Colonic mucosa (tissue), 4 donors: ENCODE measurements at places on chromosomes 11 and 22. TPM values are rescaled to one million over a fixed set of nuclear protein-coding genes. Genes with fewer than 3 reads are reported as not detected.

GRCh38 chr11:36600180-36600579 is 2.1 kb upstream of the RAG2 start:
- no peaks in the 10 kb centered on the region for H3K4me1 ChIP-seq
- no peaks in the 10 kb centered on the region for H3K27me3 ChIP-seq
- DNase-seq = no peak

Gene OSBPL5
- 34.0 TPM for total RNA-seq

DNA sequence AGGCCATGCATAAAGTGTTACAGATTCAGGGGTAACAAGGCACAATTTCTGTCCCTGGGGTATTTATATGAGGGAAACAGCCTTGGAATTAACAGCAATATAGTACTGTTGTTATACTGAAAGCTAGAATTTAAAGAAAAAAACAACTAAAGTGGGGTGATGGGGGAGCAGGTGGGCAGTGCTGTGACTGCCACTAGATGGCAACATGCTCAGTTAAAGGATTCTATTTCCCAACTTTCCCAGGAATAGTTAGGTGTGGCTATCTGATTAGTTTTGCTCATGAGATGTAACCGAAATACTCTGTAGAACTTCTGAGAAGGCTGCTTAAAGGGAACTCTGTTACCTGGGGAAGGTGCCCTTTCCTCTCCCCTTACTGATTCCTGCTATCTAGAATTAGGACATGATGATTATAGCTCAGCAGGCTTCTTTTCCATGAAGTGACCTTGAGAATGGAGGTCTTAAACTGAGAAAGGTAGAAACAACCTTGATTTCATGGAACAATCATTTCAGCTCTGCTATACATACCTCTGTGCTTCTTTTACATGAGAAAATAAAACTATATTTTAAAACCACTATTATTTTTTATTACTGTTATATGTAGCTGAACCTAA is 102.6 kb downstream of the RELT start:
- H3K4me1 ChIP-seq = no peaks in the 10 kb centered on the region
- no peak overlapping the region for H3K27ac ChIP-seq
- H3K36me3 ChIP-seq = no peaks in the 10 kb centered on the region
- no peak overlapping the region for H3K4me3 ChIP-seq

- no peak overlapping the region for H3K27ac ChIP-seq
- no peaks in the 10 kb centered on the region for H3K27me3 ChIP-seq
- no peak overlapping the region for H3K4me3 ChIP-seq
- H3K4me1 ChIP-seq = no peaks in the 10 kb centered on the region
Measured at GRCh38 chr11:81301166-81301830, 1432.4 kb downstream of the FAM181B start.

DNA sequence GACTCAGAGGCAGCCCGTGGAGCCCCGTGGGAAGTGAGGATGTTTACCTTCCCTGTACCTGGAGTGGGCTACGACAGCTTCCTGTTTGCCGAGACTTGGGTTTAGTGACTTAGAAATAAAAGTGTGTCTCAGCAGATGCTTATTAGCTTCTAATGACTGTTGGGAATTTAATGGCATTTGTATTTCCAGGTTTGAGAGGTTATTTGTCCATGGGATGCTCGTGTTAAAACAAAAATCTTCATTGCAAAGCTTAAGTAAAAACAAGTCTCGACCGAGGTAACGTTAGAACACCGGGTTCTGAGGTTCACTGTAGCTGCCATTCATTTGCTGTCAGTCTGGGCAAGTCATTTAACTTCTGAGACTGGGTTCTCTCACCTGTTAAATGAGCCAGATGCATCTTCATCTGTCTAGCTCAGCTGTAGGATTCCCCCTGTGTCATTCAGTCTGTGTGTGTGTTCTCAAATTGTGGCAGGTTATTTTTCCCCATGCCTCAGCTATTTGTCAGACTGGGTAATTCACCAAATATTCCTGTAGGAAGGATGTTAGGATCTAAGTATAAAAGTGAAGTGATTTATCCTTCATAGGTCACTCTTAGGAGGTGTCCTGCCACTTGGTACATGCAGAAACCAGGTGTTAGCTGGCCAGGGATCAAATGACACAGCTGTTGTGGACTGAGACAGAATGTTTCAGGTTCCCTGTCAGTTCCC is 791 bp downstream of the EI24 start:
- H3K36me3 ChIP-seq = no peaks in the 10 kb centered on the region
- H3K27ac ChIP-seq = peak overlapping the region; percentile 64
- H3K4me3 ChIP-seq = peak overlapping the region; percentile 89
- peaks cover 6% of the 10 kb centered on the region for H3K4me1 ChIP-seq
- no peaks in the 10 kb centered on the region for H3K27me3 ChIP-seq
- no peak for DNase-seq

DNA sequence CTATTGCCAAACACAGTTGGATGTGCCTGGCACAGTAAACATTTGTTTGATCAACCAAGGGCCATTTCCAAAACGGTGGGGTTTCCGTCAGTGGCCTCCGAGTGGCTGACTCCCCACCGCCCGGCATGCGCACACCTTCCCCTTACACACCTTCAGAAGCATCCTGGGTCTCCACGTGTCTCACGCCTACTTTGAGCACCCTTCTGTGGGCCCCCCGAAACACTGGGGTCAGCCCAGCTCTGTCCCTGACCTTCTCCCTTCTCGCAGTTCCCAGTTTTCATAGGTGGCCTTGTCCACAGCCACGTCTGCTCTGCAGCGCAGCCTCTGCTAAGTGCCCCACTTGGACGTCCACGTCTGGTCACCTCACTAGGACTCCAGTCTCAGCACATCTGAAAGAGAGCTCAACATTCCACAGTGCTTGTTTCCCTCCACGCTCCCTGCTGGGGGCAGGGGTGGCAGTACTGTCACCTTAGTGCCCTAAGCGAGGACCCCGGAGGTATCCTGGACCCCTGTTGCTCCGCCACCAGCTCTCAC is 13.2 kb upstream of the SHANK2 start:
- H3K4me3 ChIP-seq = no peak overlapping the region
- H3K36me3 ChIP-seq = no peaks in the 10 kb centered on the region
- no peaks in the 10 kb centered on the region for H3K4me1 ChIP-seq
- H3K27ac ChIP-seq = no peak overlapping the region
- no peak for DNase-seq

- no peaks in the 10 kb centered on the region for H3K36me3 ChIP-seq
- H3K4me1 ChIP-seq = no peaks in the 10 kb centered on the region
- H3K27me3 ChIP-seq = no peaks in the 10 kb centered on the region
- no peak overlapping the region for H3K27ac ChIP-seq
Measured at GRCh38 chr11:96062134-96062533, 138.2 kb upstream of the MTMR2 start.

Gene SUSD2
- total RNA-seq = 1.2 TPM

Gene OR8A1
- total RNA-seq = not detected

DNA sequence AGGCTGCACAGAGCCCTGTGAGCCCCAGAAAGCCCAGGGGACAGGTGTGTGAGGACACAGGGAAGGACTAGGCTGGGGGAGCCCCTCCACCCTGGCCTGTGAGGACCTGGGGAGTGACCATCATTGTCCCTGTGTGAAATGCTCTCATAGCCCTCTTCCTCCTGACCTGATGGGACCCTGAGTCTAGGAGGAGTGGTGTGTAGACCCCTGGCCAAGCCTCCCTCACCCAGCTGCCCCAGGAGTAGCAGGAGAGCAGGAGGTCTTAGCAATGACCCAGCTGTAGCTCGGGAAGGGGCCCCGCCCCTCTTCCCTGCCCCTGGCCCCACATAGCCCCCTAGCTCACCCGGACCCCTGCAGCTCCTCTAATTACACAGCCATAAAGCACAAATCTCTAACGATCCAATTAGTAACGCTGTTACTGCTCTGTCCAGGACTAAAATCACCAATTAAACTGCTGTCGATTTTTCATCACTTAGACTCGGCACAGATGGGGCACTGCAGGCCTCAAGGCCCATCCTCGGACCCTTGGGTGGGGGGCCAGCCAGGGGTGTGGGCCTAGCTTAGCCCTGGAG is 6.6 kb upstream of the CABP7 start:
- H3K36me3 ChIP-seq = no peaks in the 10 kb centered on the region
- no peak for DNase-seq
- no peak overlapping the region for H3K4me3 ChIP-seq
- H3K27ac ChIP-seq = no peak overlapping the region
- peaks cover 3% of the 10 kb centered on the region for H3K27me3 ChIP-seq
- H3K4me1 ChIP-seq = no peaks in the 10 kb centered on the region

Gene C2CD3
- total RNA-seq = 25.7 TPM

Gene ANKK1
- 0.32 TPM for total RNA-seq

- H3K36me3 ChIP-seq = no peaks in the 10 kb centered on the region
- no peaks in the 10 kb centered on the region for H3K27me3 ChIP-seq
- H3K27ac ChIP-seq = no peak overlapping the region
Measured at GRCh38 chr11:118660681-118661424, 18.6 kb downstream of the TREH start.

DNA sequence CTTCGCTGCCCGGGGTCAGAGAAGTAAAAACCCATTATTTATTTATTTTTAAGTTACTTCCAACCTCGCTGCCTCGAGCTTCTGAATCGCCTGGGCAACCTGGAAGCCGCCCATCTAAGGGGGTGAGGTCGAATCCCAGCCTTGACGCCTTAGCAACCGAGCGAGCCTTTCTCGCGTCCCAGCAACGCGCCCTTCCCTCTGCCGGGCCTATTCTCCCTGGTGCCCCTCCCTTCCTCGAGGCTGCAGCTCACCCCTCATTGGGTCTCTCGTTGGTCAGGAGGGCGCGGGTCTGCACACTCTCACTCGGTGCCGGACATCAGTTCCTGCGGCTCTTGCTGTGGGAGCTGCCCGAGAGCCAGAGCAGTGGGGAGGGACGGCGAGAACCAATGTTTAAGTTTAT is at the start of gene CCDC81:
Gene CCDC81 (plus strand): TSS at position 302 of the 400 bp plus-strand sequence. CDS start 277 bp downstream, outside the sequence.
- no peaks in the 10 kb centered on the region for H3K4me1 ChIP-seq
- no peak within 1 kb of the TSS for H3K27ac ChIP-seq
- H3K27me3 ChIP-seq = no peaks in the 10 kb centered on the region
- H3K36me3 ChIP-seq = no peaks in the 10 kb centered on the region

Gene C22orf23
- total RNA-seq = not detected

GRCh38 chr11:19576903-19577302 is 135.7 kb upstream of the NAV2 start:
- H3K4me3 ChIP-seq = no peak overlapping the region
- peak overlapping the region; percentile 34 for H3K27ac ChIP-seq
- H3K36me3 ChIP-seq = no peaks in the 10 kb centered on the region
- DNase-seq = no peak
- H3K27me3 ChIP-seq = no peaks in the 10 kb centered on the region

GRCh38 chr11:44286268-44286880 is 23.6 kb downstream of the ALX4 start:
- peak; percentile 33 for DNase-seq
- no peak overlapping the region for H3K4me3 ChIP-seq
- no peaks in the 10 kb centered on the region for H3K27me3 ChIP-seq
- H3K36me3 ChIP-seq = no peaks in the 10 kb centered on the region
- H3K4me1 ChIP-seq = no peaks in the 10 kb centered on the region
- no peak overlapping the region for H3K27ac ChIP-seq

Gene OR52I2
- total RNA-seq = not detected

Gene PPARA
- total RNA-seq = 74.8 TPM

DNA sequence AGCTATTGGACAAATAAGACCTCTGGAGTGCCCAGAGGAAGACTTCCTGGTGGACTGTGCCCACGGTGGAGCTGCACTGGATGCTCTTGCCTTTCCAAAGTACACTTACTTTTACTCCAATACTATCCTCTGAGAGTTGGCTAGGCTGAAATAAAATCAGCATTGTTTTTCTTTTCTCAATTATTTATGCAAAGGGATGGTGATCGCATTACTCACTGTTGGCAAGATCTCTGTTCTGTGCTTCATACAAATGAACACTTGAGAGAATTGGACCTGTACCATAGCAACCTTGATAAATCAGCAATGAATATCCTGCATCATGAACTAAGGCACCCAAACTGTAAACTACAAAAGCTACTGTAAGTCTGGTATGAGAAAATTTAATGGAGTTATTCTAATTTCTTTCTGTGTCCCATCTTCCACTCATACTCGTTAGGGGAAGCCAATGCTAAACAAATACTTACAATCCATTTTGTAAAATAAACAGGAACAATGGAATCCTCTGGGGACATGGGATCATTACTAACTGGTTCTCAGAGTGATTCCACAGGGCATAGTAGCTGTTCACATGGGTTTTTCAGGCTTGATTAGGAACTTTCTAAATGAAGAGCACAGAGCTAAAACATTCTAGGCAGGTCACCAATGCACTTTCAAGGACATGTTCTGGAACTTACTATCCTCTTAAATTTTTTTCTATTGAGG is 26.3 kb downstream of the NLRP14 start:
- no peaks in the 10 kb centered on the region for H3K4me1 ChIP-seq
- no peak overlapping the region for H3K4me3 ChIP-seq
- no peak overlapping the region for H3K27ac ChIP-seq
- DNase-seq = no peak
- no peaks in the 10 kb centered on the region for H3K27me3 ChIP-seq
- H3K36me3 ChIP-seq = no peaks in the 10 kb centered on the region

- no peak overlapping the region for H3K27ac ChIP-seq
- no peak for DNase-seq
- H3K27me3 ChIP-seq = no peaks in the 10 kb centered on the region
Measured at GRCh38 chr22:18909556-18909955, 3.4 kb downstream of the DGCR6 start.

DNA sequence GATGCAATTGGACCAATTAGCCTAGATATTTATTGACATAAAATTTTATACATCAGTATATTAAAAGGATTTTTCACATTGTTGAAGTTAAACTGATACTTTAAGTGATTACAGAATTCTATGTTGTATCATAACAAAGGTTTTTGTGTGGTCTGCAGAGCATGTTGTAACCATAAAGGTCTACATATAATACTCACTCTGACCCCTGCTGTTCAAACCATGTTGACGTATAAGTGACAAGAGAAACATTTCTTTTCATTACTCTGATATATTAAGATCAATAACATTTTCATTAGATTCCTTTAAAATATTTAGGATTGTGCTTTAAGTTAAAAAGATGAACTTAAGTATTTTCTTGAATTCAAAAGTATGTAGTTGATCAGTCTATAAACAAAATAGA is 63.9 kb downstream of the GAS2 start:
- H3K27me3 ChIP-seq = no peaks in the 10 kb centered on the region
- H3K36me3 ChIP-seq = no peaks in the 10 kb centered on the region
- H3K27ac ChIP-seq = no peak overlapping the region
- no peaks in the 10 kb centered on the region for H3K4me1 ChIP-seq

Gene HYOU1
- 273 TPM for total RNA-seq

GRCh38 chr11:62489204-62489603 is 57.4 kb downstream of the AHNAK start:
- H3K4me1 ChIP-seq = no peaks in the 10 kb centered on the region
- H3K27ac ChIP-seq = no peak overlapping the region
- DNase-seq = no peak

- H3K4me1 ChIP-seq = peaks cover 12% of the 10 kb centered on the region
- H3K27me3 ChIP-seq = no peaks in the 10 kb centered on the region
Measured at GRCh38 chr22:36385491-36386350, 2.0 kb downstream of the MYH9 start.

Gene PANX2
- total RNA-seq = not detected

Gene CD3G
- 1.6 TPM for total RNA-seq

GRCh38 chr11:4103269-4103668 is 8.7 kb downstream of the RRM1 start:
- no peak for DNase-seq
- H3K4me1 ChIP-seq = no peaks in the 10 kb centered on the region
- H3K4me3 ChIP-seq = no peak overlapping the region
- no peaks in the 10 kb centered on the region for H3K36me3 ChIP-seq

GRCh38 chr11:69620683-69621290 is 20.2 kb upstream of the CCND1 start:
- no peak overlapping the region for H3K4me3 ChIP-seq
- no peaks in the 10 kb centered on the region for H3K27me3 ChIP-seq
- no peaks in the 10 kb centered on the region for H3K4me1 ChIP-seq
- no peaks in the 10 kb centered on the region for H3K36me3 ChIP-seq

- no peak overlapping the region for H3K27ac ChIP-seq
- DNase-seq = no peak
- no peaks in the 10 kb centered on the region for H3K4me1 ChIP-seq
- H3K27me3 ChIP-seq = no peaks in the 10 kb centered on the region
- H3K36me3 ChIP-seq = no peaks in the 10 kb centered on the region
- no peak overlapping the region for H3K4me3 ChIP-seq
Measured at GRCh38 chr22:41184679-41185078, 20.4 kb upstream of the L3MBTL2 start.
